T-cell (primary cell): ENCODE measurements at places on chromosomes 6 and 20.

GRCh38 chr20:51715163-51715855, 52.9 kb downstream of the ATP9A start:
- DNase-seq = no peak

GRCh38 chr20:13059398-13060136, 50.8 kb downstream of the SPTLC3 start:
- DNase-seq = no peak

- no peak for DNase-seq
Observed at GRCh38 chr20:25077610-25078169, 4.3 kb downstream of the VSX1 start.

DNA sequence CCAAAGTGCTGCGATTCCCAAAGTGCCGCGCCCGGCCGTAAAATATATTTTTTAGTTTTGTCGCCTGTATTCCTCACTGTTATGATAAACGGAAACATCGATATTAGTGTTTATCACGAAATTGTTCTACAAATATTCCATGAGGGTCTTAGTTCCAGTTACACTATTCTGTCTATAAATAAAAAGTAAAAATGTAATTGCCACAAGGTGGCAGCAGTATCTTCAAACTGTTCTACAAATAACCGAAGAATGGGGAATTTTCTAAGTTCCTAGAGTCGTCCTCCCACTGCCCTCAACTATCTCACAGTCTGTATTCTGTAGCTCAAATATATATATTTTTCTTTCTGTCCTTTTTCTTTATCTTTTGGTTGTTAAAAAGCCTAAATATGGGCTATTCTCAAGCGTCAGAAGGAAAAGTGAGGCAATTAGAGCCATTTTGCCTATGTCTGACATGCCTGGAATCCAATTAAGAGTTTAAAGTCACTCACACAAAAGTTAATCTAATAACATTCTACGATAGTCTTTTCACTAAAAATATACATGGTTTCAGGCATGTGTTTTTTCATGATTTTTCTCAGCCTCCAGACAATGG, 14.2 kb upstream of the FAM162B start:
- no peak for DNase-seq

DNA sequence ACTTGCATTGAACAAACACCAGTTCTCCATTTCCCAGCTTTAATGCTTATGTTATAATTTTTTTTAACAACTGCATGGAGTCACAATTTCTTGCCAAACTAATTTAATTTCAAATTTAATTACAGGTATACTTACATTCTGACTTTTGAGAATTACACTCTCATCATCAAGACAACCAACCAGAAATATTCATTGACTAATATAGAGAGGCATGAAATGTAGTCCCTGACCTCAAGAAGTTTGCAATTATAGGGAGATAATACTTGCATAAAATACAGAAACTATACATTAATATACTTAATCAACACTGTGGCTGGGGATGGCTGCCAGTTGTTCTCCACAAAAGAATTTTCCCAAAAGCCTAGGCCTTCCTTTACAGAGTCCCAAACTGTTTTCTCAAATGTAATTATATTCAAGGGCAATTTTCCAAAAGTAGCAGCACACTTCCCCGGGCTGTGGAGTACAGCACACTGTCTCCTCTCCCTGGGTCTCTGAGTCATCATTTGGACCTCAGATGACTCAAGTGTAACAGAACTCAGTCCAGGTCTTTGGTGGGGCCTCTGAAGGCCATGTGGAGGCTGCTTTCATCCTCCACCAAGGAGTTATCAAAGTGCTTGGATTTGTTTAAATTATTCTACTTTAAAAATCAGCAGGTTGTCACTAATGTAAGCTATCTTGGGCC, 114.1 kb downstream of the KIF16B start:
- DNase-seq = no peak
